ENCODE measurements at places on chromosomes 13 and 19.

DNA sequence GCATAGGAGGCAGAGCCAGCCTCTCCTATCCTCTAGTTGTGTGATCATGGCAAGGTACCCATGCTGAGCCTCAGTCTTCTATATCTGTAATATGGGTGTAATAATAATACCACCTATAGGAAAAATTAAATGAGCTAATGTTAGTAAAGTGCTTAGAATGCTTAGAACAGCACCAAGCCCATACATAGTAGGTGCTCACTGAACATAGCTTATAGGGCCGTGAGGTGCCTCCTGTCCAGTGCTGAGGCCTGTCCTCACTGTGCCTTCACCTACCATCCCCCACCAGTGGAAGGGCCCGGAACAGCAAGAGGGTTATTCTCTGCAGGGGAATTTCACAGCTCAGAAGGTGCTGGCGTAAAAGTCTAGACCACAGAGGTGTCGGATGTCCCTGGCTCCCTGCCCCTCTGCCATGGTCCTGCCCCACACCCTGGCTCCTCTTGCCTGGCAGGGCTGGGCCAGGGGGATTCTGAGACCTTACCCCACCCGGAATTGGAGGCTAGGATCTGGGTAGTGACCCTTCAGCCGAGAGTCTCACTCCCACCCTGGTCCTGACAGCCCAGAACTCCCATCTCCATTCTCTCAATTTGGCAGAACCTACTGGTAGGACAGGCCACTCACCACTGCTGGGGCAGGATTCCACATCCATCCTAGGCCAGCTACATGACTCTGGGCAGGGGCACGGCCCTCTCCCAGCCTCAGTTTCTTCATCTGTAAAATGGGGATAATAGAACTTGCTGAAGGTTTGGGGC, 2.2 kb upstream of the SCN1B start:
- DNase-seq = no peak

GRCh38 chr19:40626918-40627317, 25.7 kb downstream of the LTBP4 start:
- DNase-seq = no peak

DNA sequence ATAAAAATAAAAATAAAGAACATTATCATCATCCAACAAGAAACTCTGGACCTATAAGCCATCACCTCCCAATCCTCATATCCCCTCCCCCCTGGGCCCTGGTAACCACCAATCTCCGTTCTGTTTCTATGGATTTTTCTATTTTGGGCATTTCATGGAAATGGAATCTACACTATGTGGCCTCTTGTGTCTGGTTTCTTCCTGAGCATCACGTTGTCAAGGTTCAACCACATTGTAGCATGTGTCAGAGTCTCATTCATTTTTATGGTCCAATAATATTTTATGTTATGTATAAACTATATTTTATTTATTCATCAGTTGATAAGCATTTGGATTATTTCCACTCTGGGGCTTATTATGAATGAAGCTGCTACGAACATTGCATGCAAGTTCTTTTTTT, 26.9 kb downstream of the SULT2B1 start:
- no peak for DNase-seq

- DNase-seq = no peak
These were observed 108.2 kb downstream of the DACH1 start for GRCh38 chr13:71758828-71759227.

DNA sequence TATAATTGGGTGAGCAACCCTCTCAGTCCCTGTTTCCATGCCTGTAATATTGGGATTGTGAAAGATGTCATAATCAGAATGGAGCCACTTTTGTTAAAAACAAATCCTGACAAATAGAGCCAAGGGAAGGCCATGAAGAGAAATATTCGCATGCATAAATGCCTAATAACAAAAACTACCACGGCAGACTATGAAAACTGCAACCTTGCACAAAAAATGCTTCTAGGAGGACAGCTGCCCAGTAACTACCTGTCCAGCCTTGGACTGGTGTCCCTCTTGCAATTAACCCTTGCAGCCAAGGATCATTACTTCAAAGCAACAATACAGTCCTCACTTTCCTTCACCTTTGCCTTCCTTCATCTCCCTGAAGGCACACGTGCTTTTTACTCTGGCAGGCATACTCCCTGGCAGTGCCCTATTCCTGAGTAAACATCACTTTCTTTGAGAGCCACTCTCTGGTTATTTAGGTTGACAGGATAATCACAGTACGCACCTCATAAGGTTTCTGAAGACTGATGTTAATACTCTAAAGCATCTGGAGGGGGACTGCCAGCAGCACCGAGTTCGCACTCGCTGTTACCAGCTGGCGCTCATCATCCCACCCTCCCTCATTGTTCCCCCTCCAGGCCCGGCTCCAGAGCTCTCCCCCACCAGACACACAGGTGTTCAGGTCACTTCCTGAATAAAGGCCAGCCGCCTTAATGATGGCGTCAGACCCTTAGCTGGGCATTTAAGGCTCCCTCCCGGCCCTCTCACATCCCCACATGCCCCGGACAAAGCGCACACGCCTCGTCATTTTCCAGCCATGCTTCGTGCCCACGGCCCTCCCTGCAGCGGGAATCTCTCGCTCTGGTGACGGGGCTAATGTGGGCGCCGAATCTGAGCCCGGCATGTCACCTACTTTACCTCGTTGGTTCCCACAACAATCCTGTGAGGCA, 57.3 kb downstream of the CDADC1 start:
- DNase-seq = no peak

- no peak for DNase-seq
These were observed 284.8 kb downstream of the RBM26 start for GRCh38 chr13:79121286-79121685.

DNA sequence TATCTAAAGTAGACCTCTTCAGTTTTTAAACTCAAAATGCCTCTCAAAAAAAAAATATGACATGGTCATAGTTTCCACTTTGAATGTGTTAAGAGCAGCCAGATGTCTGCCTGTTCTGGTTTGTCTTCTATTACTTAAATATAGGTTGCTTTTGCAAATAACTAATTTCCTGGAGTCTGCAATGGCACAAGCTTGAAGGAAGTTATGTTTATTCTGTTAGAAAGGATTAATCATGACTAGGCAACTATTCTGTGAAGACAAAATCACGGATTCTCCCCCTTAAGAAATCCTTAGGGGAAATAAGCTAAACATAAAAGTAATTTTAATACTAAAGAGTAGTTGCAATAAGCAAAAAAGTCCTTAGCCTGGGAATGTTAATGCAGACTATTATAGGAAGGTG, 26.3 kb downstream of the SKA3 start:
- DNase-seq = no peak

DNA sequence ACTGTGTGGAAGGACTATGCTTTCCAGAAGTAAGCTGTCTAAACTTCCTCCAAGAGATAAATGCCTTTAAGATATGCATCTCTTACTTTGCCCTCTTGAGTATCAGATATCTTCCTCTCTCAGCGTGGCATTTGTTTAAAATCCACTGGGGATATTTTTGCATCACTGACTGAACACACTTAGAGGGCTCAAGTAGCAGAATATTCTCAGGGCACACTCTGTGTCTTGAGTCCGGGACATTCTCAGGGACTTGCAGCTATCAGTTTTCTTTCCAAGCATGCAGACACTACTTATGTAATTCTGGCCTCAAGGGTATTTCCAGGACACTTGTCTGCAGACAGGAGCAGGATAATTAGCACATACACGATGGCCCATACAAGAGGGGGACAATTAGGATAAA, 84.7 kb downstream of the ERCC5 start:
- DNase-seq = no peak

Measured in effector memory CD4-positive, alpha-beta T cell (primary cell).